ENCODE measurements at places on chromosomes 12 and 14.

- DNase-seq = no peak
Observed at GRCh38 chr12:123398550-123399254, 14.8 kb downstream of the KMT5A start.

DNA sequence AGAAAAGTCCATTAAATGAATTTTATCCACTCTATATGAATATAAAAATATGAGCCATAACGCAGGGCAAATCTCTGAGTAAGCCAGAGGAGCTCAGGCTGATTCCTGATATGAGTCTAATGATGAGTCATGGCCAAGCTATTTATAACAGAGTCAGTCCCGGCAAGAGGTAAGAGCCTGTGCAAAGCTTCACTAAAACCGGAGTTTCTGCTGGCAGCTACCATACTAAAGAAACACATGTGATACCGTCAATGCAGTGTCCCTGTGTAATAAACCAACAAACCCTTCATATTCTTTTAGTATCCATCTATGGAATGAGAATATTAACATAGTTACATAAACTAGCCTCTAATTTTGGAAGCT is 319.4 kb downstream of the KCNC2 start:
- no peak for DNase-seq

GRCh38 chr12:85206543-85206942 is 73.5 kb upstream of the ALX1 start:
- no peak for DNase-seq

GRCh38 chr12:401235-402028 is at the start of gene CCDC77:
Gene CCDC77 (plus strand): TSS chr12:401644. CDS start chr12:409384, 7,740 bp downstream.
- peak; percentile 88 for DNase-seq

DNA sequence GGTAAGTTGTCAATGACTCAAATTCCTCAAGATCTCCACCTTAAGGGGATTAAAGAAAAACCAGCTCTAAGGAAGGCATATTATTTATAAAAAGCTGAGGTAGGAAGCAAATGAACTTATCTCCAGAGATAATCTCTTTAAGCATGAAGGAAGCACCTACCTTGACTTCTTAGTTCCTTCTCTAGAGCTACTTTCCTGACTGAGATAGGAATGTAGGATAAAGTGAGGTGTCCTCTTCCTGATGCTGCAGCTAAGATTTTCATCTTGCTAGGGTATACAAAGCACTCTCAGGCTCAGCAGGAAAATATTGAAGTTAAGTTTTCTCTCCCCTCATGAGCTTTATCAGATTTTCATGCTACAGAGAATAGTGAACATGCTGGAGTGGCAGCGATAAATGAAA is 163.0 kb upstream of the E2F7 start:
- DNase-seq = no peak

DNA sequence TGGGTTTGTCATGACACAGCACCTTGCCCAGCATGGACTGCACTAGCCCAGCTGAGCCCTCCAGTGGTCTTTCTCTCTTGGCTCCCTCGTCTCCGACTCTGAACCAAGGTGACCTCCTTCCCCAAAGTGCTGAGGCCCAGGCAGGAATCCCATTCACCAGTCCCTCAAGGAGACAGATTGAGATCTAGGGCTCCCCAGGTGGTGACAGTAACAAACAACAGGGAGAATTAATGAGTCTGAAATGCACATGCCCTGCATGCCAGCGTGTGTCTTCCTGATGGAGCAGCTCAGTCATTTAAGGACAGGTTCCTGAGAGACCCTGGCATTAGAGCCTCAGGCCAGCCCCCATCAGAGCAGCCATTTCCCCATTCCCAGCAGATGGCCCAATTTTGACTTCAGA is 51.4 kb upstream of the OAS1 start:
- no peak for DNase-seq

DNA sequence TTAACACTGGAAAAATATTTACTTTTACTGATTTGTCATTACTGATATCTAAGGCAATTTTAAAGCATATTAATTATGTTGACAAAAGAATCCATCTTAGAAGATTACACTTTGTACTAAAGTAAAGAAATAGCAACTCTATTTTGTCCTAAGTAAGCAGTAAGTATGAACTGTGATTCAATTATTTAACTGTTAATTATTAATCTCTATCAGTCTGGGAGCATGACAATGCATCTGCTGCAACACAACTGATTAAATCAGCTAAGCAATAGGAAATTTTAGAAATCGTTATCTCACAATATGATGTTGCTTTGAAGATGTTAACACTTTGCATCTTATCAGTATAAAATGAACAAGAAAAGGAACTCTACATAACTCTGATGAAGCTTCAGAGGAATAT is 172.3 kb downstream of the DPY19L2 start:
- no peak for DNase-seq

- no peak for DNase-seq
Observed at GRCh38 chr14:55739967-55740648, 160.1 kb downstream of the KTN1 start.

DNA sequence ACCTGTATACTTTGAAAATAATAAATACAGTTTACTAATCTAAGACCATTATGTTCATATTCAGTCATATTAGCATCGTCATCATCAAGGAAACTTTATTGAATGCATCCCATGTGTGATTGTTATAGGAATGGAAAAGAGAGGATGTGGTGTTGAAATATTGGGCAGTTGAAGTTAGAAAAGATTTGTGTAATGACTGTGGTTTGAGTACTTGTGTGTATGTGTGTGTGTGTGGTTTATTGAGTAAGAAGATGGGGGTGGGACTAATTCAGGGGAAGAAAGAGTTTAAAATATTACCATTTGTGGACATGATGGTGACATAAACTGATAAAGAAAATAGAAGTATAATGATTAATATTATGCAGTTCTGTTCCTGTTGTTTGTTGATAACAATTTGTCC is 238.7 kb upstream of the SEL1L start:
- DNase-seq = no peak

- no peak for DNase-seq
Observed at GRCh38 chr14:104113631-104114420, 24.6 kb upstream of the KIF26A start.

GRCh38 chr14:104119488-104120251 is 18.7 kb upstream of the KIF26A start:
- no peak for DNase-seq

- peak; percentile 53 for DNase-seq
Observed at GRCh38 chr12:123237646-123238329, 4.6 kb downstream of the MTRFR start.

- no peak for DNase-seq
Observed at GRCh38 chr12:123939716-123940626, 32.7 kb downstream of the CCDC92 start.

GRCh38 chr12:71250166-71250565 is 92.4 kb upstream of the TSPAN8 start:
- no peak for DNase-seq

- no peak for DNase-seq
Observed at GRCh38 chr14:101097109-101097793, 193.7 kb upstream of the RTL1 start.

DNA sequence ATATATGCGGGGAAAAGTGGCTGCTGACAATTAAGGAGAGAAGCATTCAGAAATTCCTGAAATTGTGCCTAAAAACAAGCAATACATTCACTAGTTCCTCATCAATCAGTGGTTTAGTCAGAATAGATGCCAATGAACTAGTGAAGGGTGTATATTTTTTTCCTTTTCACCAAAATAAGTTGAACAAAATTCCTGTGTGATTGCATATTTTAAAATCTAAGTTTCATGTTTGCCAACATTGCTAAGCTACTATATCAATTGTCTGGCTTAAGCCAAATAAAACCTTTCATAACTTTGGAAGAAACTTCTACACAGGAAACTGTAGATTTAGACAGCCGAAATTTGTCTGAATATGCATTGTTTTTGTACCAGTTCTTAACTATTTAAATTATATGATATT is 8.7 kb downstream of the PRKD1 start:
- DNase-seq = no peak

DNA sequence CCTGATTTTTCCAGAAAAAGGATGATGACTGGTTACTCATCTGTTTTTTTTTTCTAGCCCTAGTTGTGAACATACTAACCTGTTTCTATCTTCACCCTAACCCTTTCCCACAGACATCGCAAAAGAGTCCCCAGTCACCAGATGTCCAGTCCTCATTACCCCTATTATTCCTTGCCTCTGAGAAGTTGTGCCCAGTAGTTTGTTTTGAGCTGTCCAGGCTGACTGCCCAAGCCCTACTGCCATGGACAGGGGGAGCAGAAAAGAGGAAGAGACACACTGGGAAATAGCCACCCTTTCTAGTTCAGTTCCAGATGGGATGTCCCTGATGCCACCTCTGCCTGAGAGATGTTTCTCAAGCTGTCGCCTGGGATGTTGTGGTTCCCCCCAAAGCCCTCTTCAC is 13.8 kb upstream of the CELA1 start:
- DNase-seq = no peak

- DNase-seq = no peak
Observed at GRCh38 chr14:97281741-97282140, 484.6 kb downstream of the VRK1 start.

DNA sequence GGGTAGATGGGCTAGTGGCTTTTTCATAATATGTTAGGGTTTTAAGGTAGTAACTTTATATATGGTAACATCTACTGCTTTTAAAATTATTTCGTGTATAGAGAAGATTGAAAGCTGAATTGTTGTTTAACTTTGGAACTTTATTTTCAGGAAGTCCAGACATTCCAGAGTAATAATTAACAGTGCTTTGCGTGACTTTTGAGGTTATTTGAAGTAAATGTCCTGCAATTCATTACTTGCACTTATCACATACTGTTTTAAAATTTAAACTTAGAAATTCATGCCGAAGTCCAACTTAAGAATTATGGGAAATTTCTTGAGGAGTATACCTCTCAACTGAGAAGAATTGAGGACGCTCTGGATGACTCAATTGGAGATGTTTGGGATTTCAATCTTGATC is 3.3 kb downstream of the WASHC4 start:
- DNase-seq = no peak

DNA sequence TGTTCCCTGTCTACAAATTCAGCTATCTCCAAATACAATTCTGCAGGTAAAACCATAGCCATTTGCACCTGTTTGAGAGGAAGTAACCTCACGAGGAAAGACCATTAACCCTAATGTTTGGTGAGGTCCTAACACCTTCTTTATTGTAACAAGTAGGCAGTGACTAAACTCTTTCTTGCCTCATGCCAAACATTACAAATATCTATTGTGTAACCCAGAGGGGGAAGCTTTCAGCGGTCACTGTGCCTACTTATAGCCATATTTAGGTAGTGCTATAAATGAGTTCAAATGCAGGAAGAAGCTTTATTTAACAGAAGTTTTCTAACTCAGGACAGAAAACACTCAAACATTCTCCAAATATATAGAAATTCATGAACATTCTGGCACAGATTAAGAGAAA is 252.7 kb downstream of the LRFN5 start:
- DNase-seq = no peak

DNA sequence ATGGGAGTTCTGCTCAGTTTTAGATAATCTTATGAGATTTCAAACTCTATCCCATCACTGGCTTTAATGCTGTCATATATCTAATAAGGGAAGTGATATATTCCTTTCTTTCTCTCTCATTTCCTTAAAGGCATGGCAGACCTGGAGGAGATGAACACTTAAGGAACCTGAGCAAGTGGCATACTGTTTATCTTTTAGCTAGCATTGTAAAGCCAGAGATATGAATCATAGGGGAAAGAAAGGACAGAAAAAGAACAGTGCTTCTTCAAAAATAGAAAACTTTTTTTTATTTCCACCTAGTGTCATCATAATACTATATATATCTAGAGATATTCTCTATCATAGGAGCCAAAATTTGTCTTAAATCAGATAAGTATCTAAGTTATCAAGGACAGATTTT is 68.3 kb upstream of the PSMA6 start:
- no peak for DNase-seq

DNA sequence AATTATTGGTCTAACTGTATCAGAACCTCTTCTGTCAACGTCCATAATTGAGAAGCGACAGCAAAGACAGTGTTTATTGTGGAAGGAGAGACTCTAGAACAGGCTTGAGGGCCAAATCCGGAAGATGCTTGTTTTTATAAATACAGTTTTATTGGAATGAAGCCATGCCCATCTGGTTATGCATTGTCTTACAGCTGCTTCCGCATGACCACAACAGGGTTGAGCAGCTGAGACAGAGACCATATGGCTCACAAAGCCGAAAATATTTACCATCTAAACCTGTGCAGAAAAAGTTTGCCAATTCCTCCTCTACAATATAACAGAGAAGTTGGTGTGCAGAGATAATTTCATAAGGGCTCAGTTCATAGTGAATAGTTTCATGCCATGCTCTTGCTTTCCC is 24.5 kb downstream of the PRKAB1 start:
- no peak for DNase-seq

- no peak for DNase-seq
Observed at GRCh38 chr14:33356181-33356580, 417.5 kb downstream of the NPAS3 start.

GRCh38 chr12:66014818-66015217 is 115.7 kb downstream of the LLPH start:
- DNase-seq = no peak

DNA sequence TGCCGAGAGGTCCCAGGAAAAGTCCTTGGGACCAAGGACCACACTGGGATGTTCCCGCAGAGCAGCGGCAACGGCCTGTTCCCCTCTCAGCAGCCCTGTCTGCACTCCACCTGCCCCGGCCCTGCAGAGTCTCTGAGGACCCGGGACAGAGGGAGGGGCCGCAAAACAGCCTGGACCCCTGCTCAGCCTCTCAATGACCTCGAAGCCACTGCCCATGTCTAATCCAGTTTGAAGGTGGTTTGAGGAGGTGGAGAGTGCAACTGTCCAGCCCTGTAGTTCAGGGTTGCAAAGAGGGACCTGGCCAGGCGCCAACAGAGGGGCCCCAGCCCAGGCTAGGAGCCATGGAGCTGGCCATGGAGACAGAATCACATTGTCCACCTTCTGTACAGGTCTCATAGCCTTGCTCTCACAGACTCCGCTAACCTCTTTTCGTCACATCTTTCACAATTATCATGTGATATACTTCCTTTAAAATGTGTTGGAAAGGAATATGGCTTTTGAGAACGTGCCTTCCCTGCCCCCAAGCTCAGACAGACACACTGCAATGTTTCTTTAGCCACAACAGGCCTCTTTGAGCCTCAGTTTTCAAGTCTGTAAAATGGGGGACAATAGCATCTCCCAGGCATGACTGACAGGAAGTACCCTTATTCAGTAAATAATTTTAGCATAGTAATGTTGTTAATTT is 49.3 kb downstream of the ACTN1 start:
- no peak for DNase-seq

All from activated T-helper 9 cell treated with anti-CD3 and anti-CD28 coated beads, Interleukin-2, amount 50 U/mL, for 16 hours (primary cell).